ENCODE measurements at places on chromosomes 2 and 18.

DNA sequence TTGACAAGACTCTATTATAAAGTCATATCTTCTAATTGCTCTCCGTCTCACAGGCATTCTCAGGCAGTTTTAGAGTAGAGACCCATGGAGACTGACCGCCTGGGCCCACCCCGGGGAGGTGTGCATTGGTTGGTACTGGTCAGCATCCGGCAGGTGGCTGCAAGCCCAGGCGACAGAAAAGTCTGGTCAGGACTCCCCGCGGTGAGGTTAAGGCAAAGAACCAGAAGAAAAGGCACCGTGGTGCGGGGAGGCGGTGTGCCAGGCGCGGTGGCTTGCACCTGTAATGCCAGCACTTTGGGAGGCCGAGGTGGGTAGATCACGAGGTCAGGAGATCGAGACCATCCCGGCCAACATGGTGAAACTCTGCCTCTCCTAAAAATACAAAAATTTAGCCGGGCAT lies 32.5 kb downstream of the AMER3 start:
- no peak for DNase-seq

- peak; percentile 63 for DNase-seq
These were observed 45.6 kb downstream of the ZNF519 start for GRCh38 chr18:14086458-14087231.

DNA sequence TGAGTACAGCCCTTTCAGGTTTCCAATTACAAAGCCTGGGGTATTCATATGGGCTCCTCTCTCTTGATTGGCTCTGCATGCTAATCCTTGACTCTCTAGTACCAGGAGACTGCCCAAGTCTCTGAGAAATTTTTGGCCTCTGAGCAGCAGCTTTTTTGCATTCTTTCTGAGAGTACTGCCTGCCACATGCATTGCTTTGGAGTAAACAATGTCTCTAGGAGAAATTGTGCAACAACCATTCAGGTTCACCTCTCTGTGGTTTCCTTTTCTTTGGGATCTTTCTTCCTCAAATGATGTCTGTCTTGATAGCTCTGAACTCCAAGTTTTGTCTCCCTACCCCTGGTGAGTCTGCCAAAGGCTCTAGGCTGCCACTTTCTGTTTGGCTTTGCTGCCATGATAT lies 115.8 kb upstream of the SETBP1 start:
- DNase-seq, result peak; percentile 8

DNA sequence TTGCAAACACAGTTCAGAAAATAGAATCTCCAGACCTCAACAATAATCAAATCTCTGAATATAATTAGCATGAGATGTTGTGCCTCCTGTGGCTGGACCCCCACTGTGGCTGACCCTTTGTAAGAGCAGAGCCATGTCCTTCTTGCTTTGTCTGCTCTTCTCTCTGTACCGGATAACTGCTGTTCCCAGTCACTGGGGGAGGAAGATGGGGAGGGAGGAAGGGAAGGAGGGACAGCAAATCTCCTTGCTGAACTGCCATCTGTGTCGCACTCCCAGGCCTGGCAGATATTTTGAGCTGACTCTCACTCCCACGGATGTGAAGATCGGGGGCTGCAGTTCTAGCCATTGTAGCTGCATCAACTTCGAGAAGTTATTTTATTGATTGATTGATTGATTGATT lies 319.0 kb upstream of the CXCR4 start:
- peak; percentile 29 for DNase-seq

DNA sequence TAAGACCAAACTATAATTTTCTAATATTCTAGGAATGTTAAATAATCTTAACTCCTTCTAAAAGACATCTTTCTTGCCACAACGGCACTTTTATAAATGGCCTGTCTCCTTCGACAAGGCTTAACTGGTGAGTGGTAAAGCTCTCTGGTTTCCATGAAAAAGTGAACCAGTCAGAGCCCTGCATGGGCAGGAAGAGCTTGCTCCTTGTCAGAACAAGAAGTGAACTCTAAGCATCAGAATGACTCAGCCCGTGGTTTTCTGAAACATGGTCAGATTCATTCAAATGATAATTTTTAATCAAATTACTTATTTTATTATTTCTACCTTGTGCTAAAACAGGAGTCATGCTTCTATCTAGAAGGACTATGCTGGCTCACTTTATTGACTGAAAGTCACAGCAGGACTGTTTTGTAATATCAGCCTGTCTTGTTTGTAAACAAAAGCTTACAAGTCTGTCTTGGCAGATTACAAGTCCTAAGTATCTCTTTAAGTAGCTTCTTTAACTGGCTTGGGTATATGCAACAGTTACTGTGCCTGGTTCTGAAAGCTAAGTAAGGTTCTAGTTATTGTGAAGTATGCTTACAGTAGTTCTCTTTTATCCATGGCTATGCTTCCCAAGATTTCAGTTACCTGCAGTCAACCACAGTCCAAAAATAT lies 245.4 kb downstream of the NAPG start:
- DNase-seq, result no peak

- DNase-seq, result peak; percentile 43
These were observed 438 bp downstream of the HSPE1 start for GRCh38 chr2:197500503-197501131.

GRCh38 chr18:71797554-71797953 lies 746.6 kb downstream of the CBLN2 start:
- no peak for DNase-seq

DNA sequence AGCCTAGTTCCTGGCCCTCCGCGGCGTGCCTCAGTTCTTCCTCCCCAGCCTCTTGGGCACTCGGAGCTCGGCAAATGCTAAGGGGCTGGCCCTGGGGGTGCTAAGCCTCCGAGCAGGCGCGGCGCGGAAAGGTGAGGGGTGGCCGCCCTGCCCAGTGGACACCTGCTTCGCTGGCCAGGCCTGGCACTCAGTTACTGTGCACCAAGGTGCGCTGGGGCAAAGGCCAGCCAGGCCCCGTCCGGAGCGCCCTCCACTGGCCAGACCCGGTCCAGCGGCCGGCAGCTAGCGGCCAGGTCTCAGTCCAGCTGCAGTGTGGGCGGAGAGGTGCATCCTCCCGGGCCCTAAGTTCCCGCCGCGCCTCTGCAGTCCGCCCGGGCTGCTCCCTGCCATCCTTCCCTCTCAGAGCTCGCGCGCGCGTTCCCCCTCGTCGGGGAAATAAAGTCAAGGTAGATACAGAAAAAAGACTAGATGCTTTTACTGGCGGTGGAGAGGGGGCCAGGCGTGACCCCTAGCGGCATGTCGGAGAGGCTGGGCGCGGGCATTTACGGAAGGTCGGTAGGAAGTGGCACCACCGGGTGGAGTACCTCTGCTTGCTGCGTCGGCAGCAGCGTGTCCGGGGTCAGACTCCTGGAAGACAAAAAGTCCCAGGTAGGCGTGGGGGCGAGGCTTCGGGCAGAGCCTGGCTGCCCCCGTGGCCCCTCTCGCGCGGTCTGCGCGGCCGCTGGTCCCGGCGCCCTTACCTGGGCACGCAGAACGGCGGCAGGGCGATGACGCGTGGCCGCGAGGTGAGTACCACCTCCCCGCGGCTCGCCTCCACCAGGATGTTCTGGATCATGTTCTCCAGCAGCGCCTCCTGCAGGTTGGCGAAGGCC lies 9.4 kb upstream of the CRYBA2 start:
- DNase-seq, result peak; percentile 91

GRCh38 chr2:231683292-231684235 lies 24.8 kb upstream of the PTMA start:
- peak; percentile 79 for DNase-seq

DNA sequence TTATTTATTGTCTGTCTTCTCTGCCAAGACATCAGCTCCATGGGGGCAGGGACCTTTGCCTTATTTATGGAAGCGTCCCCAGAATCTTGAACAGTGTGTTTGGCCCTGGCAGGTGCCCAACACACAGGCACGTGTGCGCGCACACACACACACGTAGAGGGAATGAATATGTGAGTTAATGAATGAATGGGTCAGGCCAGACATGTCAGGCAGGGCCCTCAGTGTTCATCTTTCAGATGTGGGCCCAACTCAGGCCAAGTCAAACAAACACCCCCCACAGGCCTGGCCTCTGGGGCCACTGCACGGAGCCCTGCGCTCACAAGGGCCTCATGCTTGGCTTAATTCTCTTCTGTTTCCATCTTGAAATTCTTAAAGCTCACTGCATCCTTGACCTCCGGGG lies 54.1 kb downstream of the DYSF start:
- no peak for DNase-seq

DNA sequence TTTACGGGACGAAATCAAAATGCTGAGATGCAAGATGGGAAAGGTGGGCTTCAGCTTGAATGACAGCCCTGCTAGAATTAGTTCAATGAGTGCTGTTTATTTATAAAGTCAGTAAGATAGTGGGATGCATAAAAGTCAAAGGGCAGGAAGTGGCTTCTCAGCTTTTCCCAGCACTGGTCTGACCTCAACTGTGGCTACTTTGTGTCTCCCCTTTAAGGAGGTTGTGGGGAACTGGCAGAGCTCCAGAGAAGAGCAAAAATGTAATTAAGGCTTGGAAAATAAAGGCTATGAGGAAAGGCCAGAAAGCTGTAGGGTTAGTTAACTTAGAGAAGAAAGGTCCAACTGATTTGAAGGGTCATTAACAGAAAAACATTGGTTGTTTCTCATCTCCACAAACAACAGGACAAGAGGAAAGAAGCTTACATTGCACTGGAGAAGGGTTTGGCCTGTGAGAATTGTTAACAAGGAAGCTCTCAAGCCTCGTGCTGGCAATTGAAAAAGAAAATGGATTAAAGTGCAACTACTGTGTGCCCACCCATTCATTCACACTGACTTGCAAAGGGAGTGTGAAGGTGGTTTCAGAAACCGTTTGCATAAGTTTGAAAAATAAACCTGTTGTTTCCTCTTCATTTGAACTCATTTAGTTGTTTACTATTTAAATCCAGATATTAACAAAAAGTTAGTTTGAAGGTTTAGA lies 68.8 kb upstream of the CD28 start:
- DNase-seq, result no peak

DNA sequence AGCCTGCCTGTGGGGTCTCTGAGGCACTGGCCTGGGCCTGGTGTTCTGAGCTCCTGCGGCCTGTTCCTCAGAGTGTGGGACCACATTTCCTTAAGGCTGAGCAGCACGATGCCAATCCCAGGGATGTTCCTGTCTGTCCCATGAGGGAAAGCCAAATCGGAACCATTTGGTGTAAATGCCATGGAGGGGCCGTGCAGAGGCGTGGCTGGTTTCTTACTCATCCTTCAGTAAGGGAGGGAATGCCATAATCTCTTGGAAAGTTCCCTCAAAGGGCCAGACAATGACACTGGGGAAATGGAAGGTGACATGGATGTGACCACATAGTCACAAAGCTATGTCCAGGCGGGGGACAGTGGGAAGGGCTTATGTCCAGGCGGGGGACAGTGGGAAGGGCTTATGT lies 14.4 kb upstream of the PTMA start:
- no peak for DNase-seq

DNA sequence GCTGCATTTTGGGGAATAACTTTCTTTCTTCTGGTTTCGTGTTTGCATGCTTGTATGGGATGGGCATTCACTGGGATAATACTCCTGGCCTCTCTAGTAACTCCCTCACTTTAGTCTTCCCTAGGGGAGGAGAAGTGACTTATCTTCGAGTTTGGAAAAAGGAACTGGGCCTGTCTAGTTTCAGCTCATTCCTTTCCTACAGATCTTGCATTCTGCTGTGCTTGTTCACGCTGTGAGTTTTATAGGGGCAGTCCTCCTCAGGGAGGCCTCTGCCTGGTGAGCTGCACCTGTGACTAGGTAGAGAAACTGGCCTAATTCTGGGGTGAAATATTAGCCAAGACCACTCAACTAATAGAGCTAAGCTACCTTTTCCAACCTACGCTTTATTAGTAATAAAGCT lies 50.9 kb downstream of the PHLPP1 start:
- no peak for DNase-seq

GRCh38 chr2:95047629-95048510 lies 22.4 kb downstream of the MAL start:
- no peak for DNase-seq

DNA sequence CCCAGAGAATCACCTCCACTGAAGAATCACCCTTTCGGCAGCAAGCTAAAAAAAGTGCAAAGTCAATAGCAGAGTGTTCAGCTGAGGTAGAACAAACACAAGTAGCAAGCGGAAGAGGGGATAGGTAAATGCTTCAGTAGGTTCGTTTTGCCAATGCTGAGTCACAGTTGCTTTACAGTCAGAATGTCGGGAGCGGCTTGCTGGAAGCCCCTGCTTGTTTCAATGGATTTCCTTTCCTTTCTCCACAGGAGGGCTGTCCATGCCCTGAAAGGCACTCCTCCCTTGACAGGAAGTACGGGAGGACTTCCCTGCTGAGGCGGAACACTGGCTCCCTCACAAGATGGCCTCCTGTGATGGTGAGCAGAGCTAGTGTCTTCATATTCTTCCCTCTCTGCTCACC lies 146.2 kb upstream of the LYPD1 start:
- no peak for DNase-seq

- no peak for DNase-seq
These were observed 162.3 kb upstream of the TMEM200C start for GRCh38 chr18:6057604-6058003.

- no peak for DNase-seq
These were observed 63.0 kb downstream of the CABLES1 start for GRCh38 chr18:23198217-23198845.

DNA sequence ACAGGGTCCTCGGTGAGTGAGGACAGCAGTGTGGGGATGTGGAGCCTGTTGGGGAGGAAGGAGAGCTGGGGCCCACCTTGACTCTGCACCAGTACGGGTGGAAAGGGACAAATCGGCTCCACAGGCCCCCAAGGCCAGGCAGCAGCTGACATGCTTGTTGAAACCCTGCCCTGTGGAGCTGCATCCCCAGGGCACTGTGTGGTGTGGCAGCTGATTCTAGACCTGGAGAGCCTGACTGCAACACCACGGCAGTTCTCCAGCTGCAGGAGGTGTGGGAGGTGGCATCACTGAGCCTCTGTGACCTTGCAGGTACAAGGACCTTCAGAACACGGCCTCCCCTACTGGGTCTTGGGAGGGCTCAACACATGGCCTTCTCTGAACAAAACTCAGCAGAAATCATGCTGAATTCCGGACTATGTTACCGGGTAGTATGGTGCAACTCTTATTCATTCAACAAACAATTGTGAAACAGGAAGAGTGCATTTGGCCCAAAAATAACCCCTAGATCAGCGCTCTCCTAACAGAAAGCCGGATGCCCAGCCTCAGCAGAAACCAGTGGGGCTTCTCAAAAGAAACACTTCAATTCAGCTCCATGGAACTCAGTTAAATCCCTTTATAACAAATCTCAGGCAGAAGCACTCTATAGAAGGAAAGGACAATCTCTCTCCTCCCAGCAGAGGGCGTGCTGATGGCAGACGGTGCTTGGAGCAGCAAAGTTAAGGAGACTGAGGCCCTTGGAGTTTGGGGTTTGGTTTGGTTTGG lies 104.4 kb upstream of the SALL3 start:
- peak; percentile 53 for DNase-seq

DNA sequence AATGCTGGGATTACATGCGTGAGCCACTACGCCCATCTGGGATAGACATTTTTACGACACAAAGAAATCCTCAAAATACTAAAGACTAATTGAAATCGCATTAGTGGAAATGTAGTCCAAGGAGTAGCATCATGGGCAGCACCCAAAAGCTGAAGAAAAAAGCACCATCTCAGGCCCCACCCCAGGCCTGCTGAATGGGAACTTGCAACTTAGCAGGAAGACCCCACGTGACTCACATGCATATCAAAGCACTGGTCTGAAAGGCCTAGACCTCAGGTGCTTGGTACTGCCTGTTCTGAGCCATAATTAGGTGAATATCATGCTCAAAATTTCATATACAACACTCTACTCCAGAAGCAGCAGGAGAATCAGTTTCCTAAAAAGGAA lies 28.9 kb downstream of the SPRED2 start:
- DNase-seq, result no peak
